ENCODE measurements at places on chromosomes 2 and 18.

DNA sequence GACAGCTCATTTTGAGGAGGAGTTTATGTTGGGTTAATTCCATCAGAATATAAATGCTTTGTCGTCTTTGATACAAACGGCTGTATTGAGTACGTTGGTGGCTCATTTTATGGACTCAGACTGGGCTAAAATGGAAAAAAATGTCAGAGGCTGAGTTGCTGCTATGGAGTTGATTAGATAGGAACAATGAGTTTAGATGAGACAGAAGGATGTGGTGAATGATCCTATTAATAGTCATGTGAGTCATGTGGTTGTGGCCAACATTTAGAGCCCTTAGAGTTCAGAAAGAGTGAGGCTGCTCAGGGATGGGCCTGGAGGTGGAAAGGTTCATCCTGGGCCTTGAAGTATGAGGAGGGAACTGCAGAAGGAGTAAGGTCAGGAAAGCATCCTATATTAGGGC lies 434.2 kb downstream of the MEIS1 start:
- DNase-seq, result no peak

DNA sequence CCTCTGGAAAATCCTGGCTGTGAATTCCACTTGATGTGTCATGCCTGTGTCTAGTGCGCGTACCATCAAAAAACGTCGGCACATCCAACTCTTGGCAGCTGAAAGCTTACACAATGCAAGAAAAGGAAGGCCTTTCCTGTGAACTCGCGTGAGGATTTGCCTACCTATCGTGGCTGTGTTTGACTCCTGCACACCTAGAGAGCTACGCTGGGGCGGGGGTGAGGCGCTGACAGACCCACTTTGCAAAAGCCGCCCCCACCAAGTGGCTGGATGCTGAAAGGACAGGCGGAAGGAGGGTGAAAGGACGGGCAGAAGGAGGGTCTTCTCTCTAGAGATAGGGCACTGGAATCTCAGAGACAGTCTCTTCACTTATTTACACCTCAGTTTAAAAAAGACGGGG lies 270.1 kb downstream of the EIPR1 start:
- no peak for DNase-seq

GRCh38 chr2:25558262-25558661 lies 115.1 kb downstream of the DTNB start:
- DNase-seq, result peak; percentile 52

DNA sequence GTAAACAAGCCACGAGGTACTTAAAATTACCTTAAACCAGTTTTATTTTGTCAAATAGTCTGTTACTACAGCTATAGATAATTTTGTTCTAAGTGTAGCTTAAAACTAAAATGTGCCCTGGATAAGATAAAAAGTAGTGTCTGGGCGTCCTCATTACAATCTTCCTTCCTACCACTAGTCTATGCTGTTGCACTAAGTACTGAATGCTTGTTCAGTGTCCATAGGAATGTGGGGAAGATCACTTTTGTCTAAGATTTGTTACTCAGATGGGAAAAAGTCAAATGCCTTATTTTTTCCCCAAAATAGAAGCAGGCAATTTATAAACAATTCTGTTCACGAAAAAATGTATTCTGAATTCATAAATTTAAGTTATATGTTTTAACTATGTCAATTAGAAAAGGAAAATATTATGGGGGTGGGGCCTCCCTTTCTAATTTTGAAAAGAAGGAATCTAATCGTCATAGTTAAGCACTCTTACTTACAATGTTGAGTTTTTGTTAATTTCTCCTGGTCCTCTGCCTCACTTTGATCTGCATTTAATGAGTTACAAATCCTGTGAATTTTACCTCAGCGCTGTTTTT lies 140.4 kb upstream of the VRK2 start:
- no peak for DNase-seq

GRCh38 chr2:206341396-206341795 lies 66.9 kb downstream of the ZDBF2 start:
- DNase-seq, result no peak

GRCh38 chr2:88350331-88351248 lies 101.9 kb downstream of the FOXI3 start:
- DNase-seq, result peak; percentile 83

GRCh38 chr2:137888845-137889244 lies 75.4 kb upstream of the HNMT start:
- peak; percentile 11 for DNase-seq

GRCh38 chr2:237324837-237325236 lies 89.1 kb downstream of the COL6A3 start:
- DNase-seq, result no peak

Data from activated CD4-positive, alpha-beta T cell treated with anti-CD3 and anti-CD28 coated beads for 48 hours (primary cell).